ENCODE measurements at places on chromosomes 16 and 17. TPM values are rescaled to one million over a fixed set of nuclear protein-coding genes. Genes with fewer than 3 reads are reported as not detected.

CPHXL2 gene
- total RNA-seq: not detected

TMEM238L gene
- not detected for total RNA-seq

GUCY2D gene
- not detected for total RNA-seq

GAS2L2 gene
- 0.09 TPM for total RNA-seq

ST6GALNAC2 gene
- total RNA-seq: 0.28 TPM

DPEP2 gene
- total RNA-seq: not detected

RCVRN gene
- not detected for total RNA-seq

PRSS33 gene
- 0.73 TPM for total RNA-seq

KRTAP4-9 gene
- not detected for total RNA-seq

HOXB8 gene
- not detected for total RNA-seq

NT5C3B gene
- 99.5 TPM for total RNA-seq

TNP2 gene
- total RNA-seq: not detected

CDK5R1 gene
- total RNA-seq: 8.8 TPM

PHF12 gene
- 49.1 TPM for total RNA-seq

KRTAP4-4 gene
- not detected for total RNA-seq

SLC5A11 gene
- total RNA-seq: 0.09 TPM

IFI35 gene
- 0.96 TPM for total RNA-seq

ATMIN gene
- 95.0 TPM for total RNA-seq

TPSD1 gene
- total RNA-seq: not detected

FBXL16 gene
- 0.13 TPM for total RNA-seq

SNAI3 gene
- 0.71 TPM for total RNA-seq

SCARF1 gene
- 1.1 TPM for total RNA-seq

GPR142 gene
- total RNA-seq: not detected

PABPN1L gene
- not detected for total RNA-seq

ITGB4 gene
- not detected for total RNA-seq

IRX5 gene
- total RNA-seq: 1.0 TPM

OR4D2 gene
- total RNA-seq: not detected

MYL4 gene
- total RNA-seq: 0.93 TPM

SLC2A4 gene
- 1.7 TPM for total RNA-seq

PHOSPHO1 gene
- not detected for total RNA-seq

CFAP52 gene
- not detected for total RNA-seq

CARD14 gene
- 0.60 TPM for total RNA-seq

CTF1 gene
- total RNA-seq: 0.39 TPM

LPO gene
- total RNA-seq: not detected

SECTM1 gene
- total RNA-seq: 0.12 TPM

GPR139 gene
- total RNA-seq: not detected

SLC16A6 gene
- 0.09 TPM for total RNA-seq

SHISA6 gene
- 4.3 TPM for total RNA-seq

RTN4RL1 gene
- 3.4 TPM for total RNA-seq

SMIM36 gene
- total RNA-seq: not detected

CCL2 gene
- 7.0 TPM for total RNA-seq

PRR29 gene
- total RNA-seq: 1.5 TPM

UNC13D gene
- 0.96 TPM for total RNA-seq

GDPD1 gene
- 13.6 TPM for total RNA-seq

KRT14 gene
- not detected for total RNA-seq

HSF5 gene
- 0.03 TPM for total RNA-seq

ATP2C2 gene
- total RNA-seq: 0.71 TPM

ADAD2 gene
- not detected for total RNA-seq

TP53TG3F gene
- total RNA-seq: not detected

SLC16A13 gene
- 1.4 TPM for total RNA-seq

NOG gene
- 0.34 TPM for total RNA-seq

COG7 gene
- 19.1 TPM for total RNA-seq

OR1F1 gene
- total RNA-seq: not detected

Measured in neural progenitor cell (in vitro differentiated cells).